GM13977 (cell line): ENCODE measurements at places on chromosomes 7 and 10.

DNA sequence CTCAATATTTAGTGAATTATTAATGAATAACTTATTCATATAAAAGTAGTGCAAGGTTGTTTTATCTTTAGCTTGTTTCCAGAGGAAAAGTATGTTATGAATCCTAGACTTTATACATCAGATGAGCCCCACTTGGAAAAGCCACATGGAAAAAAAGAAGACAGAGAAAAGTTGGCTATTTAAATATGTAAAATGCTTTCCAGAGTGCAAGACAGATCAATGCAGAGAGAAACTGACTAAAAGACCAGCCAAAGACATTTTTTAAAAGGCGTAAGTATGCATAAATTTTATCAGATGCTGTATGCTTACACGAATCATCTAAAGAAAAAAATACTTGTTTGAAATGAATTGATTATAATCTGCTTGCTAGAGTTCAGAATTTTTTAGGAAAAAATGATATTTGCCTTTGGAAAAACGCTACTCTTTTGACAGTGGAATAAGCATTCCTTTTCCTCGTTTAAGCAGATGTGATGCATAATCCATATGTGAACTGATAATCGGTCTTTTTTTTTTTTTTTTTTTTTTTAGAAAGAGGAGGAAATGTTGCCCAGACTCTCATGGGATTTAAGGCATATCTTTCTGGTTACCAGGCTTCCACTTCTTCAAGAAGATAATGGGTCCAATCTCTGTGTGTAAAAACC lies 70.7 kb downstream of the RELN start:
- no peak for DNase-seq

DNA sequence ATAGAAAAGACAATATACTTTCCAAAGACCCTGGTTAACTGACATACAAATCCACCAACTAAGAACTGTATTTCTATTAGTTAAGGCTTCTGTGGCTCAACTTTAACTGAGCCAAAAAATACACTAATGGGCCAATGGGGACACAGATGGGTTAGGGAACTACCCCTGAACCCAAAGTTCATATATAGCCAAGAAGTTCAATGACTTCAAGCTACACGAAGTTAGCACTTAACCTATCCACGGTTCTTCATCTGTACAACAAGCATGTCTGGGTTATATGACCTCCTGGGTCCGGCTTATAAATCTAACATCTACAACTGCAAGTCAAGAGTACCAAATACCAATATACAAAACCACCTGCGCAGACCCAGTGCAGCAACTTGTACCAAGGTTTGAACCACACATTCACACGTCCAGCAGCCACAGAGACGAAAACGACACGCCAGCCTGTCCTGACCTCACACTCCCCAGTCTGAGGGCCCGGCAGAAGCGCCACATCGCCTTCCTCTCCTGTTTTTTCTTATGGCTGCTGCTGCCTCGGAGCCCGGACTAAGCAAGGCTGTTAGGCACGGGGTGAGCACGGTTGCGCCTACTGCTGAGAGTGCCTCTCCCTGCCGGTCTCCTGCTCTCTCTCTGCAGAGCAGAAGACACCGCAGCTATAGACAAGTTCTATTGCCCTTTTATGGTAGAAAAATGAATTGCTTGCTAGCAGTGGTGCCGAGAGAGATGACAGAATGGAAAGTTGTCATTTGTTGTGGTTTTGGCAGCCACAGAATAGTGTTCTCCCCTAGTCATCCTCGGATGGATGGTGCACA lies 86.3 kb downstream of the RNF216 start:
- peak; percentile 52 for DNase-seq

DNA sequence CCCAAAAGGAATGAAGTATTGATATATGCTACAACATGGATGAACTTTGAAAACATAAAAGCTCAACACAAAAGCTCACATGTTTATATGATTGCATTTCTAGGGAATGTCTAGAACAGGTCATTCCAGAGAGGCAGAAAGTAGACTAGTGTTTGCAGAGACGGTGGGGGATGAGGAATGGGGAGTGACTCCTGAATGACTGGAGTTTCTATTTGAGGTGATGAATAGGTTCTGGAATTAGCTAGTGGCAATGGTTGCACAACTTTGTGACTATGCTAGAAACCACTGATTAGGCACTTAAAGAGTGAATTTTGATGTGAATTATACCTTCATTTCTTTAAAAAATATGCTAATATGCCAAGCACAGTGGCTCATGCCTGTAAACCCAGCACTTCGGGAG lies 6.9 kb downstream of the KPNA7 start:
- DNase-seq = no peak

- DNase-seq = no peak
Observed at GRCh38 chr7:140697447-140698143, 1.1 kb downstream of the NDUFB2 start.

GRCh38 chr10:70477661-70478162 lies 855 bp upstream of the PALD1 start:
- peak; percentile 67 for DNase-seq

GRCh38 chr10:8300925-8301324 lies 246.4 kb downstream of the GATA3 start:
- DNase-seq = no peak

- no peak for DNase-seq
Observed at GRCh38 chr7:99267481-99267840, 5.2 kb upstream of the MYH16 start.

GRCh38 chr7:2037808-2038522 lies 194.8 kb downstream of the MAD1L1 start:
- DNase-seq = no peak

DNA sequence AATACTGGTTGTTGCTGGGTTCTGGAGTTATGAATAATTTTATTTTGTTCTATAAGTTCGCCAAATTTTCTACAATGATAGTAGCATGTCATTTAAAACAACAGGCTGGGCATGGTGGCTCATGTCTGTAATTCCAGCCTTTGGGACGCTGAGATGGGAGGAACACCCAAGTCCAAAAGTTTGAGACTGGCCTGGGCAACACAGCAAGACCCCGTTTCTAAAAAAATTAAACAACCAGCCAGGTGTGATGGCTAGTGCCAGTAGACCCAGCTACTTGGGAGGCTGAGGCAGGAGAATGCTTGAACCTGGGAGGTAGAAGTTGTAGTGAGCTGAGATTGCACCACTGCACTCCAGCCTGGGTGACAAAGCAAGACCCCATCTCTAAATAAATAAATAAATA lies 347.7 kb downstream of the PARD3 start:
- no peak for DNase-seq

- DNase-seq = no peak
Observed at GRCh38 chr10:63664341-63664885, 143.2 kb downstream of the REEP3 start.

DNA sequence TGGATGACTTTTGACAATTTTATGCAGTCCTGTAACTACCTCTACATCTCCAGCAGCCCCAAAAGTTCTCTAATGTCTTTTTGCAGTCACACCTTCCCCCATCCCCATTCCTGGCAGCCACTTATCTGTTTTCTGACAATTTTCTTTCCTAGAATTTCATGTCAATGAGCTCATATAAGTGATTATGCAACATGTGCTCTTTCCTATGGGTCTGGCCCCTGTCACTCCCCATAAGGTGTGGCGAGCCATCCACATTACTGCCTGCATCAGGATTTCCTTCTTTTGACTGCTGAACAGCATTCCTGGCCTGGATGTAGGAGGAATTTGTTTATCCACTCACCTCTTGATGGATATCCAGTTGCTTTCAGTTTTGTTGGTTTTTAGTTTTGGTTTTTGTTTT lies 146.7 kb upstream of the MGMT start:
- no peak for DNase-seq

DNA sequence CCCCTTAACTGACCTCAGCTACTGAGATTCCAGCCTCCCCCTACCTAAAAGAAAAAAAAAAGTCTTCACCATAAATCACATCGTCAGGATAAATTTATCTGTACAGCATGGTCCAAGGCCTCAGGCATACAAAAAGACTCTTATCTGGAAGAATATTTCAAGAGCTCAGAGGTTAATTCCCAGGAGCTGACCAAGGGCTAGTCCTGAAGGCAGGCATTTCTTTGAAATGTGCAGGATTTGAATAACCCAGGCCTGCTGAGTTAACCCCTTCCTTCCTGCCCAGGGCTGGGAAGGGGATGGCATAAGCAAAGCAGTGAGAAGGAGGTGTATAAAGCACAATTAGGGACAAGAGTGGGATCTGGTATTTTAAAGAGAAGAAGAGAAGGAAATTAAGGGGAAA lies 111.2 kb downstream of the RNLS start:
- no peak for DNase-seq

DNA sequence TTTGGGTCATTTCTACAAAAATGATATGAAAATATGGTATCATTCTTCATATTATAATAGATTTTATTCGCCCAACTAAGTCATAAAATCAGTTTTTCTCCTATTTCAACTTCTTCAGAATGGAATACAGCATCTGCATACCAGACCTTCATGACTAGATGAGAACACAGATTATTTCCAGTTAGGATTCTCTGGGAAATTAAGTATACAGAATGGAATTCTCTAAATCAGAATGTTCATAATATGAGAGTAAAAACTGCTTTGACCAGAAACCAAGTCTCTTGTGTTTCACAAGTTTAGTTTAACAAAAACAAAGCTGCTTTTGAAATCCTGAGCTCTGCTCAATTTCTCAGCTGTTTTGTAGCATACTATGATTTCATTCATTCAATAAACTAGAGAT lies 160.3 kb upstream of the SEMA3A start:
- DNase-seq = no peak

DNA sequence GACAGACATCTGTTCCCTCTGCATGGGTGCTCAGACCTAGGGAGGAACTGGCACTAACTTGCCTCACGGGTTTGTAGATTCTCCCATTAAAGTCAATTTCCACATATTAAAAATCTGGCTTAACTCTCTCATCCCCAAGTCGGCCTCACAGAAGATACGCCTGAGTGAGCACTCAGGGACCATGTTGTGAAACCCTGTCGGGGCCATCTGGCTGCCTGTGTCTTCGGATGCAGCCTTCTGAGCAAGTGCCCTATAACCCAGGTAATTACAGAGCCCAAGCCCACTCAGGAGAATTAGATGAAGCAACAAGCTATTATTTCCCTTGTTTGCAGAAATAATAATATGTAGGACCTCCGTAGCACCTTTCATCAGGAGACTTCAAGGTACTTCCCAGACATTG lies 219.3 kb upstream of the GLI3 start:
- DNase-seq = no peak

DNA sequence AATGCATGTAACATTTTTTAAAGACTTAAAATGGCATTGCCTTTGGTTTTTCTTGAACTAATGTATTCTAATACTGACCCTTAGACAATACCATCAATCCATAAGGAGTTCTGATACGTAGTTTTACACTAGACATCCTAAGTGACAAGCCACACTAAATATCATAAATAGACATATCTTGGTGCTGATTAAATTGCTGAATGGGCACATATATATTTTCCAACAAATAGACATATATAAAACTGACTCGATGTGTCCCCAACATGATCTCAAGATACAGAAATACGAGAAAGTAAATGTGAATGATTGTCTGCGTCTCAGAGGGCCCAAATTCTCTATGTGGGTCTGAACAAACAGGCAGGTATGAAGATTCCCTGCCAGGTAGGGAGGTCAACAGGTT lies 99.8 kb downstream of the NEBL start:
- DNase-seq = no peak

DNA sequence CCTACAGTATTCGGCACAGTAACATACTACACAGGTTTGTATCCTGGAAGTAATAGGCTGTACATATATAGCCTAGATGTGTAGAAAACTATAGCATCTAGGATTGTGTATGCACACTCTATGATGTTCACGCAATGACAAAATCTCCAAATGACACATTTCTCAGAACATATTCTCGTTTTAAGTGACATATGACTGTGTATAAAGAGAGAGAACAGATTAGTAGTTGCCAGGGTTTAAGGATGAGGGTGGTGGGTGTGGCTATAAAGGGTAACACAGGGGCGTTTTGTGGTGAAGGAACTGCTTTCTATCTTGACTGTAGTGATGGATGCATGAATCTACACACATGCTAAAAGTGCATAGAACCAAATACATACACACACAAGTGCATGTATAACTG lies 101.2 kb downstream of the ARL4A start:
- DNase-seq = no peak
